ENCODE measurements at places on chromosomes 5 and 9.

DNA sequence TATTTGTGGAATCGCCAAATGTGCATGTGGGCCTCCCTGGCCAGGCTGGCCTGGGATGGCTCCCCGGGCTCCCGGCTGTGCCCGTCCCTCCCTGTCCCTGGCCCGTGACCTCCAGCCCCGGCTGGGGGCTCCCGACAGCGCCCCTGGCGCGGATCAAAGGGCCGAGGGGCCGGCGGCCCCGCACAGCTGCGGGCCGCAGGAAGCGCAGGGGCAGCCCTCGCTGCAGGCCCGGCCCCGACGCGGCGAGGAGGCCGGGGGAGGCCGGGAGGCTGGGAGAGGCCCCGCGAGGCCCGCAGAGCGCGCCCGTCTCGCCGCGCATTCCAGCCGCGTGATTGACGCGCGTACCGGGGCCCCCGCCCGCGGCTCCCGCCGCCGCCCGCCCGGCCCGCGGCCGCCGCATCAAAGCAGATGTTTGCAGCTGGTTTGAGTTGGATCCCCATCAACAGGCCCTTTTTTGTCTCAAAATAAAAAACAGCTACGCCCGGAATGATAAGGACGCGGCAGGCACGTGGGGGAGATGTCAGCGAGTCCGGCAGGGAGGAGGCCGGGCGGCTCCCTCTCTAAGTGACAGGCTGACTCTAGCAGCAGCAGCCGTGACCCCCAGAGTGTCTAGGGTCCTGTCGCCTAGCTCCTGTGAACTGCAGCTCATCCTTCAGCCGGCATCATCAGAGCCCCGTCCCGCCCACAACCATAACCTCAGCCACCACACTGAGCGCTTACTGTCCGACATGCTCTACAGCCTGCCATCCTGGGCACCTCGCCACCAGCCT, 69.4 kb downstream of the LMX1B start:
- no peak for DNase-seq

GRCh38 chr9:77987081-77987656, 44.4 kb downstream of the GNAQ start:
- no peak for DNase-seq

DNA sequence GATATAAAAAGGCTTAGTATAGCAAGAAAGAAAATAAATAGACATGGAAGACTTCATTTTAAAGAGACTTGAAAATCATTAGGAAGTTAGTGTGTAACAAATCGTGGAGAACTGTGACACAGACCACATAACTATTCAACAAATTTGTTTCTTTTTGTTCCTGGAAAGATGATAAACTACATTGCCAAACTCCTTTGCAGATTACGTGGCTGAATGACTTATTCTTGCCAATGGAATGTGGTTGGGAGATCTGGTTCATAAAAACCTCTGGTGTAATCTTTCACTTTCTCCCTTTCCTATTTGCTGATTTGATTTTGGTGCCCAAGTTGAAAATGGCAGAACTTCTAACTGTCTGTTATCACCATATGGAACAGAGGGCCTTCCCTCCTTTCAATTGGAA, 328.9 kb upstream of the MEF2C start:
- no peak for DNase-seq

DNA sequence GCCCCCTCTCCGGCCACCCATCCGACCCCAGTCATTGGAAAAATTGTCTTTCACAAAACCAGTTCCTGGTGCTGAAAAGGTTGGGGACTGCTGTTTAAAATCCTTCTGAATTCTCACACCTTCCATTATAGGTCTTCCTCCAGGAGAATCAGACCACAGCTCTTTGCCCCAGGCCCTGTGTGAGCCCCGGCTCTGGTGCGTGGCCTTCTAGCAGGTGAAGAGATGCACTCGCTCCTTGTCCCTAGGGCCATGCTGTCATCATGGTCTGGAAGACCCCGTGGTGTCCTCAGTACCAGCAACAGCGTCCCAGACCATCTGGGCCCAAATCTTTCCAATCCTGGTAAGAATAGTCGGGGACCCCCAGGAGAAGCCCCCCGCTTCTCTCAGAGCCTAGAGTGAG, 95.2 kb downstream of the DAP start:
- DNase-seq: no peak

DNA sequence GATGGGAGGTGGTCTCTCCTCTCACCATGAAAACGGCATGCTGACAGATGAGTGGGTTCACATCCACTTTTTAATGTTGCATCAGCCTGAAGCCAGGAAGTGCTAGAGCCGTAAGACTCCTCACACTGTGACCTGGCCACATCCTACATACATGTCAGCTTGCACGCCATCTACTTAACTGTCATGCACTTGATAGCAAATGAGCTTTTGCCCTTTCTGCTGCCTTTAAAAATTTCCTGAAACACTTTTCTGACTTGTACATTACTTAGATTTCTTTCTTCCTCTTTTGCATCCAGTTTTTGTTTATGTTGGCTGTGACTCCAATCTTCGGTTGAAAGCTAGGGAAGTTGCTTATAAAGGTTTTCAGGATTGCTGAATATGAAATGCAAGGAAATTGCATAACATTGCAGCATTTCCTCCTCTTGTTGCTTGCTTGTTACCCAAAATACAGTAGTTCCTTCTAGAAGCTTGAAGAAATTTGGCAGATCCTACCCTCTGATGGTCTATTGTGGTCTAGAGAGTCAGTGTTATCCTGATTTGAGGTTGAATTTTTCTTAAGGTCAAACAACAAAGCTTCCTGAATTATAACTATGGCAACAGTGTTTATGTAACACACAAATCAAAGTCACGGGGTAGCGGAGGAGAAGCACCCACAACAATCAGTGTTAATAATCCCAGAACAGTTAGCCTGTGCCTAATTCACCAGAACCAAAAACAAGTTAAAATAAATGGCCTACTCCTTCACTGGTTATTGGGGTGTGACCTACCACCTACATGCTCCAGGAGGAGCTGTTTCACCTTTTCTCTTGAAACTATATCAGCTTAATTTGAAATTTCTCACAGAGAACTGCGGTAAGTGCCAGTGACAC, 232.5 kb downstream of the ARHGAP26 start:
- no peak for DNase-seq

DNA sequence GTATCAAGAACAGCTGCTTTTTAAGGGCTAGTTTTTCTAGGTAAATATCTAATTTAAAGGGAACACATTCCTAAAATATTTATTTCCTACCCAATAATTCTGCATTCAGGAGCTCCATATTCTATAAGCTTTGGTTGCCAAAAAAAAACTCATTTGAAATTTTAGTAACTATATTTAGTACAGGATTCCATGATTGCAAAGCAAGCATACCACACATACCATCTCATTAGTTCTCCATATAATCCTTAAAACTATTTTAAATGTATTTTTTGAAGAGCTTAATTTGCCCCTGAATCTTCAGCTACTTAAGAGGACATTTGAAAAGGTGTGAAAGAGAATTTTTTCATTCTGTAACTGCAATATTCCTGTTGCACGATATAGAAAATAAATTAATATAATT, 877.0 kb downstream of the NR2F1-AS1 start:
- DNase-seq: no peak

GRCh38 chr9:89929673-89930480, 325.1 kb downstream of the GADD45G start:
- no peak for DNase-seq

- no peak for DNase-seq
Observed at GRCh38 chr9:73441890-73442818, 290.5 kb downstream of the ANXA1 start.

- DNase-seq: no peak
Observed at GRCh38 chr5:89399548-89399947, 516.6 kb upstream of the MEF2C start.

- DNase-seq: no peak
Observed at GRCh38 chr5:146920351-146920881, 41.9 kb upstream of the PPP2R2B start.

DNA sequence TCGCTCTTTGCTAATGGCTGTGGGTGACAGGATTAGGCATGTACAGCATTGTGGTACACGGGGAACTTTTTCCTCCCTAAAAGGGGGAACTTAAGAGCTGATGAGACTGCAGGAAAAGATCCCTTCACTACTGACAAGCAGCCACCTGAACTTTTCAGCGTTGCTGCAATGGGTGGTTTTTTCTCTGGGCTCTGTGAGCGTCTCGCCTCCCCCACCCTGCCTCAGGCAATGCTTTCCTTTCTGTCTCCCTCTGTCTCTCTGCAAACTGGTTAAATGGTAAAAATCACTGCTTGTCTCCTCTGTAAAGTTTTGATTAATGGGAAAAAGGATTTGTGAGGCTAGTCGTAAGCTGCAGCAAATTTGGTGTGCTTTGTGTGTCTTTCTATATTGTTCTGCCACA, 20.3 kb downstream of the HSD17B3 start:
- DNase-seq: no peak

DNA sequence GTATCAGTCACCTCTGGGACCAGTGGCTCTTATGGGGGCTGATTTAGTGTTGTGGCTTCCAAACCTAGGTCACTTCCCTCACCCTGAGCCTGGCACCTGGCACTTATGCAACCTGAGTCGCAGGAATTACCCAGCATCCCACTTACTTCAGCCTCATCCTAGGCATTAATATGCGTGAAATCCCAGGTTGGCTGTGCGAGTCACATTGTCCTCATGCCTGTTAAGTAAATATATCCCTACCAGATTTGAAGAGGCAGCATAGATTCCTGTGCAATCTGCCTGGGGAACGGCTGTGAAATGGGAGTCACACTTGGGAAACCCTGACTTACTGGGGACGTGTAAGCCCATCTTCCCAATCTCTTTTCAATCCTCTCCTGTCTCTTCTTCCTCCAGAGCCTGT, 42.7 kb upstream of the AKNA start:
- peak; percentile 32 for DNase-seq

Measured in NCI-H187 treated with DMSO at 0.1 percent for 48 hours (cell line).